Urinary bladder (tissue), 4 donors: ENCODE measurements at places on chromosomes 5 and 9. TPM values are rescaled to one million over a fixed set of nuclear protein-coding genes. Genes with fewer than 3 reads are reported as not detected.

SPINK6 gene
- total RNA-seq, result not detected

NUTM2G gene
- not detected for total RNA-seq

MELK gene
- total RNA-seq, result 18.9 TPM

TIGD6 gene
- total RNA-seq, result 4.8 TPM

ARL14EPL gene
- not detected for total RNA-seq

GABRA6 gene
- not detected for total RNA-seq

SLC27A4 gene
- 8.1 TPM for total RNA-seq

RAI14 gene
- 83.9 TPM for total RNA-seq

S100Z gene
- total RNA-seq, result 0.32 TPM

PGM5 gene
- 206 TPM for total RNA-seq

IL4 gene
- not detected for total RNA-seq

DNA sequence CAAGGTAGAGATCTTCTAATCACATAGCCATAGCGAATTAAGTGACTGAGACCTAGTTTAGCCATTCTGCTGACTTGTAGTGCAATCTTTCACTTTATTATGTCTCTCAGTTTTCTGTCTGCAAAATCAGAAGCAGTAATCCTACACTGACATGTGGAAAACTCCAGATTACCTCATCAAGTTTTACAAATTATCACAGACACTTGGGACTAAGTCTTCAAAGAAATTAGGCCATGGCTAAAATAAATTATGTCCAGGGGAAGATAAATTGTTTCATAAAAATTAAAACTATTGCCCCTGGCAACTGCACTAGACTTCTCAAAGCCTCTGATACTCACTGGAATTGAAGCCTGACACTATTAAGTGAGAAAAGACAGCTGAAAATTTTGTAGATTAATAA, 129.9 kb upstream of the RGMB start:
- DNase-seq, result no peak

DNA sequence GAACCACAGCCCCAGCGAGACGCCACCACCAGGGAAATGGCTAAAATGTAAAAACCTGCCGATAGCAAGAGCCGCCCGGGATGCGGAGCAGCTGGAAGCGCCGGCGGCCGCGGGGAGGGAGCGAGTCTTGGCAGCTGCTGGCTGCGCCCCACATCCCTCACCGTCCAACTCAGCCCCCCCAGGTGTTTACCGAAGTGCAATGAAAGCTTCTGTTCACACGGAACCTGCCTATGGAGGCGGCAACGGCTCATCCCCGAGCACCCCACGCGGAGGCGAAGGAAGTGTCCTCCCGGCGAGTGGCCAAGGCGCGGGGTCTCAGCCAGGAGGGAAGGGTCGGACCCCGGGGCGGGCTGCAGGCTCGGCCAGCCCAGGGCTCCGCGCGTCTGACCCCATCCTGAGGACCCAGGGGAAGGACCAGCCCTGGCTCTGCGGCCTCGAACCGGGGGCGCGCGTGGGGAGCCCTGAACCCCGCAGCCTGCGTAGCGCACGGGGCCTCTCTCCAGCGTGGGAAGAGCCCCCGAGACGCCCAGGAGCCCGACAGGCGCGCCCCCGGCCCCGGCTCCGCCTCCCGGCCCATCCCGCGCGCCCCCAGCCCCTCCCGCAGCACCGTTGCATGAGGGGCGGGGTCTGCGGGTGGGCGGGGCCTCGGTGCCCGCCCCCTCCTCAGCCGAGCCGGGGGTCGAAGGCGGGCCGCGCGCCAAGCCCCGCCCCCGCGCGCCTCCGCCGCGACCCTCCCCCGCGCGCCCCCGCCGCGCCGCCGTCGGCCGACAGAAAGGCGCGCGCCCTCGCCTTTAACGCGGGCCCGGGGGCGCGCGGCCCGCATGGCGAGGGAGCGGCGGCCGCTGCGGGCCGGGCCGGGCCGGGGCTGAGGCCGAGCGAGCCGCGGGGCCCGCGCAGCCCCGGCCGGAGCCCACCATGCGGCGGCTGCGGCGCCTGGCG, at the start of gene DIPK1B:
TSS of gene DIPK1B (plus strand) at position 822 of the 939 bp plus-strand sequence. CDS start at position 916, 94 bp downstream.
- no peak for DNase-seq

- no peak for DNase-seq
Measured at GRCh38 chr5:81826128-81826527, 75.2 kb upstream of the SSBP2 start.

DNA sequence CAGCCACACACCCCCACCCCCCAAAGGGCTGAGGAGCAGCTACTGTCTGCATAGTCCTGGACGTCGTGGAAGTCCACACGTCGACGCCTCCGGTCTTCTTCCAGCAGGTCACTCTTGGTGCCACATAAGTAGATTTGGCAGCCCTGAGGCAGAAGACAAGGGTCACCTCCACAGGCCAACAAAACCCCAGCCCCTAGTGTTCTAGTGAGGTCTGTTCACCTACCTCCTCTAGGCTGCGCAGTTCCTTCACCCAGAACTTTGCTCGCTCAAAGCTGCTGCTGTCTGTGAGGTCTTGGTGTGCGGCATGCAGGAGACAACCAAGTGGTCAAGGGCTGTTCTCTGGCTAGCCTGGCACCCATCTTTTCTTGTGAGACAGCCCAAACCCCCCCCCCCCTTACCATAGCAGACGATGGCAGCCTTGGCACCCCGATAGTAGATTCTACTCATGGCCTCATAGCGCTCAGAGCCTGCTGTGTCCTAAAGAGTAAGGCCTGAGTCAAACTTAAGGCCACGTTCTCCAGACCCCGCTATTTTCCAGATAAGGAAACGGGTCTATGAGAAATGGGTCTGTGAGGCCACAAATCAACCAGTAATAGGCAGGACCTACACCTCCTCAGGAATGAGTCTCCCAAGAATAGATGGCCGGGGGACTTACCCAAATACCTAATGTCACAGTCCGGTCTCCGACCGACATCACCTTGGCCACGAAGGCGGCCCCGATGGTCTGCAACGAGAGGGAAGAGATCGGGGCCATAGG, 987 bp downstream of the RAB24 start:
- DNase-seq, result no peak

DNA sequence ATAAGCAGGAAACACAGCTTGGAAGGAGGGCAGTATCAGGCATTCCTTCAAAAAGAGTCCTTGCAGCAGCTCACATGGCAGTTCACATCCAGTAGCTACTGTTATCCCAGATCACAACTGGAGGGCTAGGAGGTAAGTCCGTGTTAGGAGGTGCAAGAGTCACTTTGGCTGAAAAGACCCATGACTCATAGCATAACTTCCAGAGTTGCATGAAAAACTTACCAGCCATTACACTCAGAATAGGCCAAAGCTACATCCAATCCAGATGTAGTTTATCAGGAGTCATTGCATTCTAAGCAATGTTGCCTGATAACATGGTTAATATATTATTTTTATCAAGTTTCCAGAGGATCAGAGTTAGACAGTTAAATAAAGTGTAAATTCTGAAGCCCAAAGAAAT, 1126.4 kb upstream of the SEMA6A start:
- no peak for DNase-seq

- no peak for DNase-seq
Measured at GRCh38 chr9:134410071-134410834, 84.0 kb downstream of the RXRA start.

- DNase-seq, result no peak
Measured at GRCh38 chr5:91052977-91053740, 330.0 kb downstream of the ARRDC3 start.

- no peak for DNase-seq
Measured at GRCh38 chr5:90289837-90290236, 119.7 kb downstream of the CETN3 start.

DNA sequence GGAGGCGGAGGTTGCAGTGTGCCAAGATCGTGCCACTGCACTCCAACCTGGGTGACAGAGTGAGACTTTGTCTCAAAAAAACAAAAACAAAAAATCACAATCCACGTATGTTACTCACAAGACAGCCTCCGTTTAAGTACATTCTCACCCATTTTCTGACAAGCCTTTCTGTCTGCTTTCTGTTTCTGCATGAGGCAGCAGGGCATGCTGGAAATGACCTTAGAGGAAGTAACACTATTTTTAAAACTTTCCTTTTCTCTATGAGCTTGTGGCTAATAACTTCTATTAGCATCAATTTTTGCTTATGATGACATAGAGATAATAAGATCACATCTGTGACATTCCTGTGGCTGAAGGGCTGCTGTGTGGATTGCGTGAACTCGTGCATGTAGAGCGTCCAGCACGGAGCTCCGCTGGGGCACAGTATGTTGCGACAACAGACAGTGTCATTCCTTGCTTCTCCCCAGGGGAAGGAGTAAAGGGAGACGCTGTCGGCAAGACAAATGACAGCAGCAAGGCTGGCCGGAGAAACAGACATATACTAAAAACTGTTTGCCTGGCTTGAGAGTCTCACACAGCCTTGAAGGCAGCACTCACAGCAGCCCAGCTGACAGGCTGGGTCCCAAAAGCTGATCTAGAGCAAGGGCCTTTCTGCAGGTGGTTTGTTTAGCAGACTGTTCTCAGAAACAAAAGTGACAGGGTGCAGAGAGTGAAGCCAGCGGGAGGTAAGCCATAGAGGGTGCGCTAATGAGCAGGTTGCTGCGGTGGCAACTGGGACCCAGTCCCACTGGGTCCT, 1.6 kb downstream of the BTNL3 start:
- no peak for DNase-seq

DNA sequence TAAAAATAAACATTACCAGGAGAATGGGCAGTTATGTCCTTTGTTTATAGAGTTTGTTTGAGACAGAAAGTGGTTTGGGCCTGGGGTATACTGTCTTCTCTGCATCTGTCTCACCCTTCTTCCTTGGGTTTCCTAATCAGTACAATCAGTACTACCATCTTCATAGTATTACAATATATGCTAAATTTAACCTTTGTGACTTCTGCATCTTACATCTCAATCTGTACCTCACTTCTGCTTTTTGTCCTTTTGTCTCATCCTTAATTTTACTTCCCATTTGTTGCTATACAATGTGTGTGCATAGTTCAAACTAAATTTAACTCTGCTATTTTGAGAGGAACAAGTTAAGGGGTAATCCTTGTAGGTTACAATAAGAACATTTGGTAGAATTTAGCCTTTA, 19.6 kb downstream of the FBXO38 start:
- DNase-seq, result no peak

GRCh38 chr5:43636076-43636475, 33.1 kb downstream of the NNT start:
- no peak for DNase-seq

DNA sequence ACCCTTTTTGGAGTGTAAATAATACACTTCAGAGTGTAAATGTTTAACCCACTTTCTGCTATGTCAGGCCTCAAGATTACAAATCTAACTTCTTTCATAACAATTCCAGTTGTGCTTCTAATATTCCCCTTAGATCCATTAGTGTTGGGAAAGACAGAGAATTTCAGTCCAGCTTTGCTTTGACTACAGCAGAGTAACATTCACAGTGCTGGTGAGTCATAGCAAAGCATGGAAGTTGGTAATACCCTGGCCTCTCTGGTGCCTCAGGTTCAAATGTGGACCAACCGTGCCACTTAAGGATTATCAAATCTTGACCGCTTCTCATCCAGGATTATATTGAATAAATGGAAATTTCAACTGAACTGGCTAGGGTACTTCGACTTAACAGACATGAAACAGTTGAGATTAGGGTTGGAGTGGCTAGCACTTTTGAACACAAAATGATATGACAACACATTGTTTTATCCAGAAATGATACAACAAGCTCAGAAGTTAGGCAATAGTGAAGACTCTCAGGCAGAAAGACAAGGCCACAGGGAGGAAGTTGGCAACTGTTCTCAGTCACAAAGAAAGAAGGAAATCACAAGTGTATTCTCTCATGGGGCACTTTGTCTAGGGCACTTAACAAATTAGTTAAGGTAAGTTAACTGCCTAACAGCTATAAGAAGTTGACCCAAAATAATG, 24.4 kb upstream of the RASA1 start:
- DNase-seq, result no peak

GRCh38 chr9:123377211-123377971, 21.4 kb downstream of the CRB2 start:
- no peak for DNase-seq

DNA sequence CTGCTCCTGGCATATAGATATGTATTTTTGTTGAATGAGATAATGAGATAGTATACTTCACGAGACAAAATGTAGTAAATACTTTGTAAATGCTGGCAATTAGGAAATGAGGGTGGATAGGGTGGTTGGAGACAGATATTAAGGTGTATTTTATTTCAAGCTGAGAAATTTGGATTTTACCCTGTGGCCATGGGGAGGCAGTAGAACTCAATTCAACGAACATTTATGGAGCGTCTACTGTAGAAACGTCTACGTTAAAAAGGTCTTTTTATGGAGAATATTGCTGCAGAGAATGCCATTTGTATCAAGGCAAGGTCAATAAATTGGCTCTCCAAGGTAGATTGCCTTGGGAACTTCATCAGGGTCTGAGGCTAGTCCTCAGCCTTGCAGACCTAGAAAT, 21.5 kb upstream of the RALGPS1 start:
- DNase-seq, result no peak

DNA sequence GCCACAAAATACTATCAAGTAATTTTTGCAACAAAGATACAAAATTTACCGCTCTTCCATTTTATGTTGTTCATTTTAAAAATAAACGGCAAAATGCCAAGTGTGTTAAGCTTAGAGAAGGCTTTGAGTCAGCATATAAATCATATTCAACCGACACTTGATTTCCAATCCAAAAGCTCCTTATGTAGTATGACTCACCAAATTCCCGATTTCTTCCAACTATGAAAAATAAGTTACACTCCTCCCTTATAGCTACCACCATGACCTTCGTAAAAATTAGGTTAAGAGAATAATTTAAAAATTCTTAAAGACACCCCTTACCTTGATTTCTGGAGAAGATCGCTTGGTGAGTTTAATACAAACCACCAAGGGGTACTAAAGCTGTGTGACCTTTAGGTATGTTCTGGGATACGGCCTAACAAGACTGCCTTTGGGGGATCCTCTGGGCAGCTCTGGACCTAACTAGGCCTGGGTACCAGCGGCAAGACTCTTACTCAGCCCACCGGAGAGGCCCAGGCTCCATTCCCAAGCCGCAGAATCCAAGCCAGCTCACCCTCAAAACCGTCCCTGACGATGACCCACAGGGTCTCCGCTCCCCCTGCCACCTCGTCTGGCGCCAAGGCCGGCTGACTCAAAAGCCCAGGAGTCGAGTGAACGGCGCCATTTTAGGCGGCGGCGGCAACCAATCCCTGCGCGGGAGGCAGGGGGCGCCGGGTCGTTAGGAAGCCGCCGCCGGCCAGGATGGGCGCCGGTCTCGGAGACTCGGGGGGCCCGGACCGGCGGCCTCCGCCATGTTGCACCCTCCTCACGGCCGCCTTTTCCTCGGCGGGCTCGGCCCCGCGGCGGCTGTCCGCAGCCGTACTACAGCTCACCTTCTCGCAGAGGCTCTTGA, 739 bp downstream of the PPP2CA start:
- peak; percentile 25 for DNase-seq

GRCh38 chr5:56849671-56850070, 34.3 kb downstream of the MAP3K1 start:
- no peak for DNase-seq

- no peak for DNase-seq
Measured at GRCh38 chr5:118989816-118990215, 1.5 kb upstream of the DTWD2 start.
